ENCODE measurements at places on chromosomes 6 and 20.

DNA sequence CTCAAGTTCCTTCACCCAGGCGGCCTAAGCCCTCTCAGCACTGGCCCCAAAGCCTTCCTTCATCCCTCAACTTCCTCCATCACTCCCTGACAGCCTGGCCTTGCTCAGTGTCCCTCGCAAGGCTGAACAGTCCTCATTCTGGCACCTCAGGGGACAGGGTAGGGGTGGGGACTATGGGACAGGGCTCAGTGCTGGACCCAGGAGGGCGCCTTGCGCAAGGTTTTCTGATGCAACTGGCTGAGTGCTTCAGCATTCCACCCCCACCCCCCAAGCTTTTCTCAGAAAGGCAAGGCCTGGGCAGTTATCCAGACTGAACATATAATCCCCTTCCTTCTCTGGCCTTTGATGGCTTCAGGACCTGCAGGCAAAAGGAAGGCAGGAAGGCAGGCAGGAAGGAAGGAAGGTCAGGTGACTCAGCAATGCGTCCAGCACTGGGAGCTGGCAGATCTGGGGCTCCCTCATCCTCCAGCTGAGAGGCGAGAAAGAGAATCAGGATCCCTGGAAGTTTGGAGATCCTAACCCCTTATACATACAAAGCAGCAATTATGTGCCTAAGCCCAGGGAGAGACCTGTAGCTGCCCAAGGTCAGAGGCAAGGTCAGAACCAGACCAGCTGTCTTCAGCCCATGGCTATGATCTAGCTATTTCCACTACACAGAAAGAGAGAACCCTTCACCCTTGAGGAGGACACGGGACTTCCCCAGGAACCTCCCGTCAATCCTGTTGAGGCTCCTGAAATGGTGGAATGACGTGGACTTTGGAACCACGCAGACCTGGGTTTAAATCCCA is 8.6 kb upstream of the TRIB3 start:
- ATAC-seq: no peak

GRCh38 chr20:58149437-58150091 is 78.9 kb downstream of the ANKRD60 start:
- no peak for ATAC-seq

DNA sequence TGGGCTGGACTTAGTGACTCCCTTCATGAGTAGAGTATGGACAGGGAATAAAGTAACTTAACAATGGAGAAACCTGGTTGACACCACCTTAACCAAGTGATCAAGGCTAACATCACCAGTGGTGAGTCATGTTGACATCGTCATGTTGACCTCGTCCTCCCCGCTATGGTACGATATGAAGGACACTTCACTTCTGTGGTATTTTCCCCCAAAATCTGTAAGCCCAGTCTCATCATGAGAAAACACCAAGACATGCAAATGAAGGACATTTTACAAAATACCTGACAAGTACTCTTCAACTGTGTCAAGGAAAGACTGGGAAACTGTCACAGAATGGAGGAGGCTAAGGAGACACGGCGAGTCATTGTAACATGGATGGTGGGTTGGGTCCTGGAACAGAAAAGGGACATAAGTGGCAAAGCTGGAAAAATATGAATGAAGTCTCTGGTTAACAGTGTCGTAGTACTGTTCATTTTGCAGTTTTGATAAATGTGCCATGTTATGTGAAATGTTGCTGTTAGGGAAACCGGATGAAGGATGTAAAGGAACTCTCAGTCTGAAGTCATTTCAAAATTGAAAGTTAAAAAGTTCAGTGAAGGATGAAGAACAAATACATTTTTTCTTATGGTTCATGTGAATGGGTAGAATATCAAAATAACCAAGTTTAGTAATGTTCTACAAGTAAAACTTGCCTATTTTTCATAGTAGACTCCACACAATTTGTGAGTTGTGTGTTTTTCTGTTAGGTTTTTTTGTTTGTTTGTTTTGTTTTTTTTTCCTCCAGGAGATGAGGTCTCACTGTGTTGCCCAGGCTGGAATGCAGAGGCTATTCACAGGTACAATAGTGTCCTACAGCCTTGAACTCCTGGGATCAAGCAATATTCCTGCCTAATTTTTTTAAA is 247.5 kb downstream of the TMEM242 start:
- peak; percentile 94 for ATAC-seq

- no peak for ATAC-seq
Measured at GRCh38 chr20:9214685-9215084, 145.8 kb downstream of the PLCB4 start.

GRCh38 chr6:157121897-157122296 is 201.4 kb downstream of the TMEM242 start:
- no peak for ATAC-seq

DNA sequence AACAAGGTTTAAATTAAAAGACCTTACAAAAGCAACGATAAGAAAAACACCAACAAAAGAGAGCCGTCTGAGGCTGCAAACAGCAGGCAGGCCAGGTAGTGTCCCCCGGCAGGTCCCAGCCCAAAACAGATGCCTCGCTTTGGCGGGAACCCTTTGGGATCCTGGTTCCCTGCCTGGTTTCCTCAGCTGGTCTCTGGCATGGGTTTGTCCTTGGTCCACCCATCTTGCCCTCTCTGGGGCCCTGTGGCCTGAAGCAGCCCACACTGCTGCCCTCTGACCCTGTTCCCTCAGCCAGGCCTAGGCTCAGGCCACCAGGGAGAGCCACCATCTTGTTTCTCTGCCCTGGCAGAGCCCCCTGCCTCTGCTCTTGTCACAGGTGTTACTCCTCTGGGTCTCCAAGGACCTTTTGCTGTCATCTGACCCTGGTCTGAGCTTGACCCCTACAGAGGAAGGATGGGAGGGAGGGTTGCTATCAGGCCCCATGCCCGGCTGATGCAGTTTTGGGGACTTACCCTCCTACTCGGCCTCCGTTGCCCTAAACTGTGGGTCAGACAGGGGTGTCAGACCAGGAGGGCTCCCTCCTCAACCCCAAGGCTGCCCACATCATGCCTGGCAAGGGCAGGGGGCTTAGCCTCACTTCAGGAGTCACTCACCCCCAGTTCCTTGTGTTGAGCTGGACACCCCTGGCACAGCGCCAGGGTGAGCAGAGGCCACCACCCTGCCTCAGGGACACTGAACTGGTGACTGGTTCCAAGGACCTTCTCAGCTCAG is 30.6 kb upstream of the GRM4 start:
- ATAC-seq: no peak

DNA sequence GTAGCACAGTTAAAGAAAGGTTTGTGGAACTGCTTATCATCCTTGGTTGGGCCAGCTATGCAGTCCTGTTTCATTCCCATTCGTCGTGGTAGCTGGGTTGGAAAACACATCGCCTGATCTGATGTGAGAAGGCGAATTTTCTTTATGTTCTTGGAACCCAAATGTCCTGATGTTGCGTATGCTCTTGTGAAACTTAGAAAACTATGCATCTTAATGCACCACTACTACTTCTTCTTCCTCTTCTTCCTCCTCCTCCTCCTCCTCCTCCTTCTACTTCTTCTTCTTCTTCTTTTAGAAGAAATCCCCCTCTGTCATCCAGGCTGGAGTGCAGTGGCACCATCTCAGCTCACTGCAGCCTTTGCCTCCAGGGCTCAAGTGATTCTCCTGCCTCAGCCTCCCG is 381.6 kb downstream of the UTRN start:
- ATAC-seq: no peak

GRCh38 chr6:42454428-42454791 is 2.7 kb upstream of the TRERF1 start:
- no peak for ATAC-seq

- no peak for ATAC-seq
Measured at GRCh38 chr20:20585146-20585545, 127.3 kb downstream of the RALGAPA2 start.

DNA sequence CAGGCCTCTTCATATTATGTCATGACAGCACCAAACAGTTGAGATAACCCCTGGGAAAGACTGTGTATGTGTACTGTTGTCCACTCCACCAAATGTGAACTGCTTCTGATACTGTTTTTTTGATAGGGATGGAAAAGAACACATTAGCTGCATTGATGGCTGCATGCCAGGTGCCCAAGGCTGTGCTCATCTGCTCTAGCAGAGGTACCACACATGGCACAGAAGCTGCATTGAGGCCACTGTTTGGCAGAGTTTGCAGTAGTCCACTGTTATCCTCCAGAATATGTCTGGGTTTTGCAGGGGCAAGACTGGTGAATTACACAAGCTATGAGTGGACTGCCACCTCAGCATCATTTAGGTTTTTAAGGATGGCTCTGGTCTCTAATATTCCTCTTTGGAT is 28.2 kb upstream of the ELMO2 start:
- ATAC-seq: no peak

GRCh38 chr20:50654904-50655303 is 36.4 kb downstream of the RIPOR3 start:
- no peak for ATAC-seq

DNA sequence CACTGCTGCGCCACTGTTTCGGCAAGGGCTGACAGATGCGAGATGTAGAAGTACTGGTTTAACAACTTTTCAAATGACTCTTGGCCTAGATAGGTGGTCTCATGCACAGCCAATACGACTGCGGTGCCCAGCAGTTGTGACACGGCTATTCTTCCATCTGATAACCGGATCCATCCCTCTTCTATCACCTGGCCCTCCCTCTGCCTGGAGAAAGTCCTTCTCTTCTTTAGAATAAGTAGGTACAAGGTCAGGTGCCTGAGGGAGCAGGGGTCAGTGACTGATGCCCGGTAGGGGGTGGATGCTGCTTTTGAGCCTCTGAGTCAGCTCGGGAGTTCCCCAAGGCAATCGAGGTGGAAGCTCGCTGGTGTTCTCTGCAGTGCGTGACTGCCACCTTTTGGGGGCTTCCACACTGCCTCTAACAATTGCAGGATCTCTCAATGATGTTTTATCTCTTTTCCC is 166.8 kb upstream of the GRIK2 start:
- ATAC-seq: no peak

GRCh38 chr6:43990627-43991619 is 136.3 kb downstream of the MRPL14 start:
- no peak for ATAC-seq

DNA sequence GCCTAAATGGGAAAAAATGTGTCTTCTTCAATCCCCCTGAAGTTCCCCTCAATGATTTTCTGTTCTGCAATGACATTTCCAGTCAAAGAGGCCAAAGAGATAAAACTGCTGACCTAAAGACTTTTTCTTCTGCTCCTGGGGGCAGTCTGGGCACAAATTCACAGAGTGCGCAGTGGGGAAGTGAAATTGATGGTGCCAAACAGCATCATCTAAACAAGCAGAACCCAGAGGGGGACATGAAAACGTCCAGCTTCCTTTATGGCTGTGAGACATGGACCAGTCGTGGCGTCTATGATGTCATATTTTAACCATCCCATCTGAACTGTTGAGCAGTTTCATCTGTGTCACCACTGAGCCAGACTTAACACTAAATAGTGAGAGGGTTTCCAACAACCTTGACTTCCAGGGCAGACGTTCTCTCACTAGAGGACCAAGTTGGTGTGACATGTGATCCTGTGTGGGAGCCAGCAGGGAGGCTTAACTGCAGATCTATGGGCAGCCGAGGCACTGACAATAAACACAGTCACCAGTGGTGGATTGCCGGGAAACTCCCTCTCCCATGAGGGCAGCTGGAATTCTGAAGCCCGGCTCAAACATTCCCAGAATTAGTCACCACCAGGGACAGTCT is 12.4 kb downstream of the SCML4 start:
- ATAC-seq: peak; percentile 79

DNA sequence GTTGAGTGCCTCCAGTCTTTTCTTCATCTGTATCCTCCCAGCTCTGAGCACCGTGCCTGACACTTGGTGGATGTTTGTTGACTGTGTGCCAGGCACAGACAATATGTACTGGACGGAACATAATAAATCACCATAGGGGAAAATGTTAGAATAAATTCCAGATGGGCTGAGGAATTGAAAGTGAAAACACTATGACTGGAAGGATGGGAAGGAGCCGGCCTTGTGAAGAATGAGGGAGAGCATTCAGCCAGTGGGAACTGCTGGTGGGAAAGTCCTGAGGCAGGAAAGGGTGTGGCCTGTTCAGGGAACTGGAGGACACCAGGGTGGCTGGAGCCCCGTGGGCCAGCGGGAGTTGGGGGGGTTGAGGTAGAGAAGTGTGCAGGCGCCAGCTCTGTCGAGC is 75.4 kb downstream of the MTHFD1L start:
- ATAC-seq: no peak

- ATAC-seq: no peak
Measured at GRCh38 chr6:167755461-167755860, 71.2 kb upstream of the AFDN start.

DNA sequence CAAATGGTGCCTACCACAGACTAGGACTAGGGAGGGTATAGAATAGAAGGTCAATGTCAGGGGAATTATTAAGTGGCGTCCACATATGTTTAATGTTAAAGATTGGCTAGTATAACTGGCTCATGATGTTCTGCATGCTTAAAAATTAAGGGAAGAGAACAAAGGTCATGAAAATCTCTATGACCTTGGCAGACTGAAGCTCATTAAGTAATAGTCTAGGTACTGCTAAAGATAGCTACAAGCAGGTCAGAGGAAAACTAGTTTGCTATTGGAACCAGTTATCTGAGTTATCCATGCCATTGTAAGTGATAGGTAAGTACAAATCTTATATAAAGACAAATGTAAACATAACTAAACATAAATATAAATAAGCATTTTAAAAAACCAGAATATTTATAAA is 32.9 kb upstream of the PRSS35 start:
- ATAC-seq: no peak

GRCh38 chr6:5053864-5054244 is 31.3 kb upstream of the PPP1R3G start:
- ATAC-seq: no peak

DNA sequence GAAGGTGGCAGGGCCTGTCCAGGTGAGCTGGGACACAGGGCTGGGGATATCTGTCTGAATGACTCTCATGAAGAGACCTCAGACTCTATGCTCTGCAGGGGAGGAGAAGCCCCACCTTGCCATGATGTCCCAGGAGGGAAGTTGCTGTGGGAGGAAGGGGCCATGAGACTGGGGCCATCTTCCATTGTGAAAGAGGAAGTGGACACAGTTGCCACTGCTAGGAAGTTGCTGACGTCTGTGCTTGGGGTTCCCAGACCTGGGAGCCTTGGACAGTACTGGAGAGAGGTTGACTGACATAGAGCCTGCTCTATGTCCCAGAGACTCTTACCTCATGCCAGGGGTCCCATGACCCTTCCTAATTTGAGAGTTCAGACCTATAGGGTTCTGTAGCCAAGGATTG is 24.5 kb downstream of the SIRPB1 start:
- no peak for ATAC-seq

DNA sequence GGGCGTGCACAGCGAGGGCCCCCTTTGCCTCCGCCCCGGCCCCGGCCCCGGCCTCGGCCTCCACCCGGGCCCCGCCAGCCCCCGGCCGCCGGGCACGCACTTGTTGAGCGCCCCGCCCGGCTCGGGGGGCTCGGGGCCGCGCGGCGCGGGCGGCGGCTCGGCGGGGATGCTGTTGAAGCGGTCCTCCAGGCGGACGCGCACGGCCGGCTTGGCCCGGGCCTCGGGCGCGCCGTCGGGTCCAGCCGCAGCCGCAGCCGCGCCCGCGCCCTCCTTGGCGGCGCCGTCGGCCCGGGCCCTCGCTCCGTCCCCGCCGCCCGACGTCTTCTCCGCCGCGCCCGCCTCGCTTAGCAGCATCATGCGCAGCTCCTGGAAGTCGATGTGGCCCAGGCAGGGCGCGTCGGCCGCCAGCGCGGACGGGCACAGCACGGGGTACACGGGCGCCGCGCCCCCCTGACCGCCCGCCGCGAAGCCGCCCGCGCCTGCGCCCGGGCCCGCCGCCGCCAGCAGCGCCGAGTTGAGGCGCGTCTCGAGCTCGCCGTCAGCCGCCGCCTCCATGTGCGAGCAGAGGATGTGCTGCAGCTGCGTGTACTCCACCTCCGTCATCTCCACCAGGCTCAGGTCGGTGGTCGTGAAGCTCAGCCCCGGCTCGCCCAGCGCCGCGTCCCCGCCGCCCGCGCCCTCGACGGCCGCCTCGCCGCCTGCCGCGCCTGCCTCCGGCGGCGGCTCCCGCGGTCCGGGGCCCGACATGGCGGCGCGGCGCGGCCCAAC is 514 bp downstream of the TCFL5 start:
- ATAC-seq: peak; percentile 49
